ENCODE measurements at places on chromosomes 5 and 9.
A peak's percentile ranks its signal among the peaks of the same experiment; 100 is the strongest.

GRCh38 chr5:104372796-104373195 lies 810.2 kb upstream of the NUDT12 start:
- no peak for DNase-seq

- DNase-seq: no peak
Observed at GRCh38 chr5:31393126-31393525, 138.8 kb downstream of the DROSHA start.

DNA sequence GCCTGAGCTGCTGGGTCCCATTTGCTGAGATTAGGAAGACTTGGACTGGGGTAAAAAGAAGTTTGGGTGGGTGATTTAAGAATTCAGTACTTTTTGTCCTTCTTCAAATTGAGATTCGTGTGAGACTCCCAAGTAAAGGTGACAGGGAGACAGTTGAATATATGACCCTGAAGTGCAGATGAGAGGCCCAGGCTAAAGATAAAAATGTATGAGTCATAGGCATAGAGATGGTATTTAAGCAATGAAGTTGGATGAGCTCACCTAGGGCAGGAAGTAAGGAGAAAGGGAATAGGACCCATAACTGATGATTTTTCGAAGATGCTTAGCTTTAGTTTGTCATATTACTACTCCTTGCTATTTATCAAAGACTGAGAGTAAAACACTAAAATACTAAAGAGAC lies 255.9 kb upstream of the ADRA1B start:
- no peak for DNase-seq

DNA sequence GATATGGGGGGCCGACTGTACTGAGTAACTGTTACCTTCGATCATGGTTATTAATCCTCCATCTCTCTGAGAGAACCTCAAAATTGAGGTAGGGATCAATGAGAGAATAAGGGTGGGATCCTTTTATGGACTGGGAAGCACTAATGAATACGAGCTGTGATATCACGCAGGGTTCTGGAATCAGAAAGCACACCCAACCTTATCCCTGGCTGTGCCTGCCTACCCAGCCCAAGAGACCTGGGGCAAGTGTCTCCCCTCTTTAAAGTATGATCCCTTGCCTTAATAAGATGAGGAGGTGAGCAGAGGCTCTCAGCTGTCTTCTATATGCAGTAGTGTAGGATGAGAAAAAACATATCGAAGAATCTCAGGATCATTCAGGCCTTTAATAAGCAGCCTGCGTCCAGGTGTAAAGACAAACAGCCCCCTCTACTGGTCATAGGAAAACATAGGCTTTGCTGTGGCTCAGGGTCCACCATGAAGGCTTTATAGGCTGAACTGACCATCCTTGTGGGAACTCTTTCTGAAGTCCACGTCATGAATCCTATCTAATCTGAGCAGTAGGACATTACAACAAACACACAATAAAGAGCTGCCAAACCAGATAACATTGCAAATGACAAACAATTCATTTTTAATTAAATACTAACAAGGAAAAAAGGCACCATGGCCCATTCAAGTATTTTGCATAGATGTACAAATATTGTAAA lies 16.8 kb downstream of the NIPAL4 start:
- peak; percentile 31 for DNase-seq
